Activated CD8-positive, alpha-beta T cell treated with anti-CD3 and anti-CD28 coated beads, Interleukin-2, amount 10 ng/mL, durations not matched to agents 7 days and 5 days (primary cell): ENCODE measurements at places on chromosomes 3 and 15. TPM values are rescaled to one million over a fixed set of nuclear protein-coding genes. Genes with fewer than 3 reads are reported as not detected.

SCN11A gene
- total RNA-seq: not detected

FETUB gene
- total RNA-seq: not detected

INSYN1 gene
- not detected for total RNA-seq

KIF15 gene
- total RNA-seq: 66.4 TPM

- no peak for DNase-seq
Observed at GRCh38 chr3:180073561-180073960, 36.8 kb upstream of the PEX5L start.

- DNase-seq: no peak
Observed at GRCh38 chr15:74868059-74868458, 5.1 kb downstream of the SCAMP2 start.

DNA sequence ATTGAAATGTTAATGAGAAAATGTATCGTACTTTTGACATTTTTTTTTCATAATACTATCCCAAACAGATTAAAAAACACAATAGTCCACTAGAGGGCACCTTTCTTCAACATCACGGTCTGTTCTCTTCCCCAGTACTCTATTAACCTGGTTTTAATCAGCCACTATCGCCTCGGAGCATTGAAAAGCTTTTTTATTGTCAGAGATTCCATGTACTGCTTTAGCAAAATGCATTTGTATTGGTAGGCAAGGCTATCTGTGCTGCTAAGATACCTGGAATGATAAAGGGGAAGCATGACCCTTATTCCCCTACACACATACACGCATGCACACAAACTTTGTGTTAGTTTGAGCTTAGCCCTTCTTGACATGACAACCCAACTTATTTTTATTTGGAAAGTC, 160.1 kb upstream of the IL12A start:
- DNase-seq: no peak

- DNase-seq: no peak
Observed at GRCh38 chr15:80912673-80913072, 76.9 kb downstream of the MESD start.

- DNase-seq: no peak
Observed at GRCh38 chr3:49173792-49174170, 2.4 kb downstream of the KLHDC8B start.

DNA sequence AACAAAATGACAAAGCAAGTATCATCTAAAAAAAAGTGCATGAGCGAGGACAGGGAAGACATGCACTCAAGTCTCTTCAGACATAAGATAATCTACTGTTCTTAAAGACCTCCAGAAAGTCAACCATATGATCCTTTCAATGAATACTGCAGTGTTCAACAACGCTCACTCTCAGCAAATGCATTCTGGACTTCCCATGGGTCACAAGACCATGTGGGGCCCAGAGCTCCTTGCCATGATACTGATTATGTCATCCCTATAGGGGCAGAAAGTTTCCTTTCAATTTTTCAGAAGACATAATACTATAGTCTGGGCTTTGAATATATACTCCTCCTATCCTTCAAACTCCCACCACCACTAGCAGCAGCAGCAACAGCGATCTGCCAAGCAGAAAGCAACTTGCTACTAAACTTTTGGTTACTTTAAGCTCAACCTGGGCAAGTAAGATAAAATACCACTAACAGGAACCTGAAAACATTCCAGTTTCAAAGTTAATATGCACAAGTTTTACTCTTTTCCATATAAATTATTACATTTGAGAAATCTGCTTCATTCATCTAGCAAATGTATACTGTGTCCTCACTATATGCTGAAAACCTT, 143.5 kb downstream of the ADAM10 start:
- no peak for DNase-seq

DNA sequence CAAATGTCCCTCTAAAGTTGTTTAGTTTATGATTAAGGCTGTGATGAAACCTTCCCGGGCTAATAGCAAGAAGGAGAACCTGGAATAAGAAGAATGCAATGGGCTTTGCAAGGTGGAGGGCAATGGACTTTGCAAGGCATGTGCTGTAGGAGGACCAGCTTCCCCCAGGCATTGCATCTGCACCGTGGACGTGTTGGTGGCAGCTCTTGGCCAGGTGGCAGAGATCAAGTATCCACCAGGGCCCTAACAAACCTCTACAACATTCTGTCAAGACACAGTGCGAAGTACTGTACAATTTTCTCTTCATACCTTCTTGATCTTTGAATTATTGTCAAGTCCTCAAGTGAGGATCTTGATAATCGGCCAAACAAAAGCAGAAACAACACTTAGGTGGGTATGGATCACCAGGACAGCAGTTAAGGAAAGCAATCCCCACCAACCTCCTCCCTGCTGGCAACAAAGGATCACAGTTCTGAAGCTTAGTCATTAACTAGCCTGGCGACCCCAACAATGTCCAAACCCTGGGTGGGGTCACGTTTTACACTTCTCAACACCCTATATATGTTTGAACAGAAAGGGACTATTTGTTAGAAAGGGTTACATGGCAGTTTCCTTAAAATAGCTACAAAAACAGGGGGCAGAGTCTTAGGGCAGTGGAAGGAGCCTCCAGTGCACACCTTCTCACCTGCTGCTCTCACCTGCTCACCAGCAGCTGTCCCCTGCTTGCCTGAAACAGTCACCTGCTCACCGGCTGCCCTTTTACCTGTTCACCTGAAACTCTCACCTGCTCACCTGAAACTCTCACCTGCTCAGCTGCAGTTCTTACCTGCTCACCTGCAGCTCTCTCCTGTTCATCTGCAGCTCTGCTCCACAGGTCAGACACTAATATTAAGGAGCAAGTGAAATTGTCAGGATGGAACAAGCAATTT, 137.9 kb upstream of the LIPC start:
- no peak for DNase-seq

DNA sequence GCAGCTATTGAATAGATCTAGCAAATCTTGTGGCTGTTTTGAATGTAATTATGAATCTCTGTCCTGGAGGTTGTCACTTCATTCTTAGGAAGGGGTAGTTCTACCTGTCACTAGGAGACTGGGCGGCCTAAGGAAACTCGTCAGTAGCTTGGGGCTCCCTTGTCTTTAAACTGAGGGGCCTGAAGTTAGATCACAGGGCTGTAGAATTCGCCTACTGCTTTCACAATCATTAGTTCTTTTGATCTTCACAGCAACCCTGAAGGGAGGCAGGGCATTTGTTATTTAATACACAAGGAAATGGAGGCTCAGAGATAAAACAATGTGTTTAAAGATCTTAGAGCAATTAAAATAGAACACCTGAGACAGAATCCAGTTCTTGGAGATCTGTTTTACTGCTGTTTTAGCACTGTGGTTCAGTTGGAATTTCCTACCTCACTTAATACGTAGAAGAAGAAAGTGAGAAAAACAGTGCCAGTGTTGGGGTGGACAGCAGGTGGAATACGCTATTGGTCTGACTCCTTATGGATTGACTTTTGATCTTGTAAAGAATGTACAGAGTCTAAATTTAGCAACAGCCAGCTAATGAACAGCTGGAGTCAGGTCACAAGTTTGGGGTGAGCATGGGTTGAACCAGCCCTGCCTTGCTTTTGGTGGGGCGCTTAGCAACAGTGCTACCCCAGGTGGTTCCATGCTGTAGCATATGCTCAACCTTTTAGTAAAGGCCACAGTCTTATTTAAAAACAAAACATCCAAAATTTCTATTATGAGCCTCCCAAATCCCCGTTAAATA, 71.4 kb upstream of the BHLHE40 start:
- no peak for DNase-seq

GRCh38 chr15:94745371-94745770, 514.0 kb downstream of the MCTP2 start:
- no peak for DNase-seq

GRCh38 chr15:101120473-101120872, 131.4 kb downstream of the CHSY1 start:
- no peak for DNase-seq

DNA sequence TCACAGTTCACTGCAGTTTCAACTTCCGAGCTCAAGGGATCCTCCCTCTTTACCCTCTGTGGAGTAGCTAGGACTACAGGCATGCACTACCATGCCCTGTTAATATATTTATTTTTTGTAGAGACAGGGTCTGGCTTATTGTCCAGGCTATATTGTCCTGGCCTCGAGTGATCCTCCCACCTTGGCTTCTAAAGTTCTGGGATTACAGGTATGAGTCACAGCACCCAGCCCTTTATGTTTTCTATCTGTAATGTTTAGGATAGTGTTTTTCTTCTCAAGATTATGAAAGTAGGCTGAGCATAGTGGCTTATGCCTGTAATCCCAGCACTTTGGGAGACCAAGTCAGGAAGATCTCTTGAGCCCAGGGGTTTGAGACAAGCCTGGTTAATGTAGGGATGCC, 11.9 kb upstream of the SCG3 start:
- DNase-seq: no peak

- DNase-seq: no peak
Observed at GRCh38 chr15:40927495-40927872, 1.7 kb upstream of the DLL4 start.
